KG1 (cell line): ENCODE measurements at places on chromosomes 11 and 22.

DNA sequence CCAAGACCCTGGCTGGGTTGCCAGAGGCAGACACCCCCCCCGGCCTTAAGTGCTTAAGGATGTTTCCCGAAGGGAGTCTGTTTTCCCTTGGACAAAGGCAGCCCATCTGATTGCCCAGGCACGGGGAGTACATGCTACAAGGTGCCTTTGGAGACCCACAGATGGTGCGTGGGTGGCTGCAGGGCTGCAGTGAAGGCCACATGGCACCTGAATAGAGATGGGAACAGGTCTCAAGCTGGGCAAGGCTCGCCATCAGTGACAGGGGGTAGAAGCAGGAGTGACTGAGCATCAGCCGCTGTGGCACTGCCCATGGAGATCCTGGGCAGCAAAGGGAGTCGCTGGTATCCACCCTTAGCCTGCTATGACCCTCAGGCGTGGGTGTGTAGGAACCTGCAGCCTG lies 2.4 kb downstream of the RTL6 start:
- no peak for DNase-seq

- DNase-seq, result no peak
Observed at GRCh38 chr11:77089004-77089545, 13.6 kb upstream of the OMP start.

- no peak for DNase-seq
Observed at GRCh38 chr11:66470015-66470414, 3.3 kb downstream of the PELI3 start.

DNA sequence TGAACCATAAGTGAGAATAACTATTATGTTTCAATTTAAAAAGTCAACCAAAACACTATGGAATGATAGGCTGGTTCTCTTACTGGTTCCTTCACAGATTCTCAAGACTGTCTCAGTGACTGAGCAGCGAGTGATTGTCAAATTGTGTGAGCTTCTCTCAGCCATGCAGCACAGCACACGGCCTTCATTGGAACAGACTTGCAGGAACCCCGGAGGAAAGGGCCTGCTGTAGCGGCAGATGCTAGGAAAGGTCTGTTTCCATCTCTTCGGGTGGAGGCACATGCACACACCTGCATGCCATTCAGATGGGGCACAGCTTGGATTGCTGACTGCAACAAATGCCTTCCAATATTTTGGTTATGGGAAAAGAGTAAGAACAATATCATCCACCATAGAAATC lies 741.8 kb downstream of the OPCML start:
- no peak for DNase-seq

DNA sequence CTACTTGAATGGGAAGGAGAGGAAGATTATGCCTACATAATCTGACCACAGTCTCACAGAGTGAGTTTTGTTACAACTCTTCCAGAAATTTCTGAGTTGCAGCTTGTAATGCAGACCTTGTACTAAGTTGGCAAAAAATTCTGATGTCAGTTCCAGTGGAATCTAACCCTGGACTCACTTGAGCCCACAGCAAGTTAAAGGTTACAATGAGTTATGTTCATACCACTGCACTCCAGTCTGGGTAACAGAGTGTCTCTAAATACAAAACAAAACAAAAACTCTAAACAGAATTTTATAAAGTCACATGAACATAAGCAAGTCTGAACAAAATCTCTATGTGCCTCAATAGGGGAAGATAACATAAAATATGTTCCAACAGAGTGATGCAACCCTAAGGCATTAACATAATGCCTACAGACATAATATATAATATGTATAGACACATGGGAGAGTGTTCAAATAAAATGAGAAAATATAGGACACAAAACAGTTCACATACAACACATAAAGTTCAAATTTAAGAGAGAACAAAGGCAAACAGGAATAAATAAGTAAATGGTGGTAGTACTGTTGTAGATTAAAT lies 1.1 kb downstream of the GLYAT start:
- DNase-seq, result no peak

DNA sequence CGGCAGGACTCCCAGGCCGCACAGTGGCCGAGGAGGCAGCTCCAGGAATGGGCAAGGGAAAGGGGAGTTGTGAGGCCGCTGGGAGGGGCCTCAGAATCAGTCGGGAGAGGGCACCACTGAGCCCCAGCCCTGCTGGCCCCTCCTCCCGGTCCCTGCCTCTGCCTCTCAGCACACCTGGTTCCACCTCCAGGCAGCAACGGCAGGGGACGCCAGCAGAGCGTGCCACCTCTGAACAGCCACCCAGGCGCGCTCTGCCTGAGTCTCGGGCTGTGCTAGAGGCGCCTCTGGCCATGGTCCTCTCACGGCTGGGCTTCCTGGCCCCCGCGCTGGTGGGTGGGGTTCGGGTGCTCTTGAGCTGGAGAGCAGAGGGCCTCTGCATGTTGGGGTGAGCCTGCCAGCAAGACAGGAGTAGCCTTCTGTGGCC lies 33.0 kb downstream of the MOB2 start:
- no peak for DNase-seq

DNA sequence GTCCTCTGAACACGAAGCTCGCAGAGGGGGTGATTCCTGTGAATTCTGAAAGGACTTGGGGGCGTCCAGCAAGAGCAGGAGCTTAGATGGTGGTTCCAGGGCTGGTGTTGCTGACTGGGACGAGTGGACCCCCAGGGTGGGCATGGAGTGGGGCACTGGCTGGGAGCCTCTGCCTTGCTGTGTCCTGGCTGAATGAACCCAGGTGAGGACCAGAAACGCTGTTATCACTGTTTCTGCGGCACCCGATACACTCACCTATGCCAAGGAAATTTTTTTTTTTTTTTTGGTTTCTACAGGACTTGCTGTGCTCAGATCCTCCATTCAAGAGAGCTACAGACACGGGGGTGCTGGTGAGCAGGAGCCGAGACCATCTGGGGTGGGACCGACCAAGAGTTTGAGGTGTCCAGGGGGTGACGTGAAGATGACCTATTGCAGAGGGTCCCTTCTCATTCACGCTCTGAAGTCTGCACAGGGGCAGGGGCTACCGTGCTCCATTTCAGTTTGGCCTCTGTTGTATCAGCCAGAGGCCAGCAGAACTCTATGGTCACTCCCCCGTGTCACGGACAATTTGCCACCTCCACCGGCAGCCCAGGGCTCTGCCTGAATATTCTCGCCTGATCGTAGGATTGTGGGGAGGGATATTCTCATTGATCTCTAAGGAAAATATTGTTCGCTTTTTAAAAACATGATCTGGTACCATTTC lies 3.6 kb downstream of the SMIM38 start:
- DNase-seq, result no peak

DNA sequence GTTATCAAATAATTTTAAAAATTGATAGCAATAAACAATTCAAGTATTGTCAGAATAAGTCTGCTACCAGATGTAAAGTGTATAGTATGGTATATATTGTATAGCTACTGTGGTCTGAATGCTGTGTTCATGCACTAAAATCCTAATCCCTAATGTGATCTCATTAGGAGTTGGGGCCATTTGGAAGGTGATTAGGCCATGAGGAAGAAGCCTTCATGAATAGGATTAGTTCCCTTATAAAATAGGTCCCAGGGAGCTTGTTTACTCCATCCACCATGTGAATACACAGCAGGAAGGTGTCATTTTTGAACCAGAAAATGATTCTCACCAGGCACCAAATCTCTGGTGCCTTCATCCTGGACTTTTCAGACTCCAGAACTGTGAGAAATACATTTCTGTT lies 363.0 kb upstream of the CNTN5 start:
- no peak for DNase-seq

- no peak for DNase-seq
Observed at GRCh38 chr22:31332010-31332409, 14.1 kb downstream of the PATZ1 start.

- DNase-seq, result no peak
Observed at GRCh38 chr22:35972559-35972958, 56.1 kb downstream of the RBFOX2 start.

DNA sequence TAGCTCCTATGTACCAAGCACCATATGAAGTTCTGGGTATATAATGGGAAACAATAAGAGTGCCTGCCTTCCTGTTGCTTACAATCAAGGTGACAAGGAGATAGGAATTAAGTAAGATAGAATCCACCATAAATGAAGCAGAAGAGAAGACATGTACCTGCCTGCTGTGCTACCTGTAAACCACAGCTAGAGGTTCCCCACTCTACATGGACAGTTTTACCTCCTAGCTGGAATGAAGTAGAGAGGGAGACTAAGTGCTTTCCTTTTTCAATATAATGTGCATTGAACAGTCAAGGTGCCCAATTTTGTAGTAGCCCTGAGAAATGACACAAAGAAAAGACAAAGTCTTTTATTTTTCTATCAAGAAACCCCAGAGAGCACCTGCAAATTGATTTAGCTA lies 984.6 kb downstream of the DLG2 start:
- DNase-seq, result no peak

GRCh38 chr11:114084414-114084813 lies 24.9 kb downstream of the ZBTB16 start:
- DNase-seq, result no peak

- no peak for DNase-seq
Observed at GRCh38 chr11:65064847-65065240, 6.5 kb upstream of the NAALADL1 start.

GRCh38 chr11:1402355-1403077 lies 12.8 kb downstream of the BRSK2 start:
- DNase-seq, result no peak

- no peak for DNase-seq
Observed at GRCh38 chr11:86678823-86679222, 6.4 kb upstream of the ME3 start.
